PC-9 (cell line): ENCODE measurements at places on chromosomes 2 and 18. TPM values are rescaled to one million over a fixed set of nuclear protein-coding genes. Genes with fewer than 3 reads are reported as not detected.
A peak's percentile ranks its signal among the peaks of the same experiment; 100 is the strongest.

ZNF804A gene
- total RNA-seq: not detected in 2 replicates

TSPYL6 gene
- not detected in 2 replicates for total RNA-seq

ACVR2A gene
- 10.2 and 10.3 TPM in 2 replicates for total RNA-seq

TGIF1 gene
- 188 and 203 TPM in 2 replicates for total RNA-seq

SERPINB7 gene
- 3.0 and 4.2 TPM in 2 replicates for total RNA-seq

MROH2A gene
- total RNA-seq: 1.4 and 2.9 TPM in 2 replicates

FAM237A gene
- total RNA-seq: not detected in 2 replicates

CFC1 gene
- total RNA-seq: not detected in 2 replicates

RAPGEF4 gene
- 0.53 TPM in 1 of 2 replicates, not detected in the other for total RNA-seq

GALNT5 gene
- total RNA-seq: 1.3 and 1.9 TPM in 2 replicates

CDK15 gene
- not detected in 2 replicates for total RNA-seq

SERPINB13 gene
- total RNA-seq: not detected in 2 replicates

PLGLB2 gene
- 0.90 and 1.9 TPM in 2 replicates for total RNA-seq

STARD6 gene
- not detected in 2 replicates for total RNA-seq

ANKRD36 gene
- total RNA-seq: 26.9 and 32.3 TPM in 2 replicates

REEP1 gene
- total RNA-seq: 0.25 and 0.31 TPM in 2 replicates

NOSTRIN gene
- 0.48 and 0.68 TPM in 2 replicates for total RNA-seq

TEKT4 gene
- total RNA-seq: 0.15 TPM in 1 of 2 replicates, not detected in the other

RTP5 gene
- not detected in 2 replicates for total RNA-seq

GRCh38 chr18:58580623-58581022, 48.3 kb downstream of the ALPK2 start:
- no peak for DNase-seq

- no peak for DNase-seq
Measured at GRCh38 chr2:181231151-181231550, 226.0 kb upstream of the ITGA4 start.

GRCh38 chr2:85681776-85682175, 12.4 kb upstream of the GNLY start:
- no peak for DNase-seq

DNA sequence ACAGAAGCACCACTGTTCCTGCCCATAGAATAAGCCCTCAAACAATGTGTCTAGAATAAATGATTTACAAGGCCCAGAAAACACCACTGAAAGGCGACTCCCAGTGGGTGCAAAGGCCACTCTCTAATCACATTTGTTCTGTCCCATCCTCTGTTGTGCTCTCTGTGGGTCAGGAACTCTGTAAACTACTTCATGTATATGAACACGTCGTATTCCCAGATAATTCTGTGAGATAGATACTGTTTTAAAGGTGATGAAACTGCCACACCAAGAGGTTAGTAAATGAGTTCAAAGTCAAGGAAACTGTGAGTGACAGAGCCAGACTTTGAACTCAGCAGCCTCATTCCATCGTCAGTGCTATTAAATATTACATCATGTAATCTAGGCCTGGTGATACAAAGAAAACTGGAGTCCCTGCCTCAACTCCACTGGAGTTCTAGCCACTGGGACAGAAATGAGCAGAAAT, 269.7 kb upstream of the DCC start:
- no peak for DNase-seq

GRCh38 chr2:164655750-164656149, 34.5 kb upstream of the GRB14 start:
- DNase-seq: no peak

DNA sequence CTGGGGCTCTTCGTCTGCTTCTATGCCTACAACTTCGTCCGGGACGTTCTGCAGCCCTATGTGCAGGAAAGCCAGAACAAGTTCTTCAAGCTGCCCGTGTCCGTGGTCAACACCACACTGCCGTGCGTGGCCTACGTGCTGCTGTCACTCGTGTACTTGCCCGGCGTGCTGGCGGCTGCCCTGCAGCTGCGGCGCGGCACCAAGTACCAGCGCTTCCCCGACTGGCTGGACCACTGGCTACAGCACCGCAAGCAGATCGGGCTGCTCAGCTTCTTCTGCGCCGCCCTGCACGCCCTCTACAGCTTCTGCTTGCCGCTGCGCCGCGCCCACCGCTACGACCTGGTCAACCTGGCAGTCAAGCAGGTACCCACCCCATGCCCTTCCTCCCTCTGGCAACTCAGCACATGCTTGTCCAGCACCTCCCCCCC, 24.2 kb downstream of the STEAP3 start:
- DNase-seq: no peak

DNA sequence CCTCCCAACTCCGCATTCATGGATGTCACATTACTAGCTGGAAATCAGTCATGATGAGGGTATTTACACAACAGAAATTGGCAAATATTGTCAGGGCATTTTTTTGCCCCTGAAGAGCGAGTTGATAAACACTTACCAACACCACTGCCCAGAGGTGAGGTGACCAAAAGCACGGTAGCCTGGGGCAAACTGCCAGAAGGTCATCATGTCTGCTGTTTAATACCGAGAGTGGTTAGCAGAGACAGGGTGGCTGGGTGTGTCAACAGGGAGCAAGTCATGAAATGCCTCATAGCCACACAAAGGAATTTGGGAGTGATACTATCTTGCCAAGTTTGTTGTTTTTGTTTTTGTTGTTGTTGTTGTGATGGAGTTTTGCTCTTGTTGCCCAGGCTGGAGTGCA, 37.0 kb upstream of the EPC2 start:
- peak; percentile 84 for DNase-seq

GRCh38 chr2:119227346-119227745, 3.7 kb downstream of the STEAP3 start:
- no peak for DNase-seq

GRCh38 chr2:238114851-238115660, 14.9 kb downstream of the ESPNL start:
- DNase-seq: no peak

DNA sequence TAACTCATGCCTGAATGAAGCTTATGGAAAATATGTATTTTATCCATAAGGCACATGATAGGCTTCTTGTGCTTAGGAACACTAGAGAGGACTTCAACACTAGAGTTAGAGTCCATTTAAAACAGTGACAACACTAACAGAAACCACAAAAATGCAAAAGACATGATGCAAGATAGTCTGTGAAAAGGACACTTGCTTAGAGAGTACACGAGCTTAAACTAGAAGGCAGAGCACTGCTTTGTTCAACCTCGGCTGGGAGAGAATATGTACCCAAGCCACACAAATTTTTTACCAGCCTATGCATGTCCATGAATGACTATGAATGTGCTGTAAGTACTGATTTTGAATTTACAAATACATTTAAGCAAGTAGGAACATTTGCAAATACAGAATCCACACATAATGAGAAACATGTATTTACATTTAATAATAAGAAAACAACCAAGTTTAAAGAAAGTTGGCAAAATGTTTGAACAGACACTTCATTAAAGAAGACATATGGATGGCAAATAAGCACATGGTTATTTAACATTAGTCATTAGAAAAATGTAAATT, 130.6 kb downstream of the SPOPL start:
- no peak for DNase-seq

GRCh38 chr18:59056706-59057492, 82.8 kb upstream of the SEC11C start:
- DNase-seq: peak; percentile 62
